Stimulated activated effector memory CD8-positive, alpha-beta T cell treated with anti-CD3 and anti-CD28 coated beads, Interleukin-12 subunit alpha, Interleukin-12 subunit beta, amount 100 ng/mL, for 72 hours (primary cell): ENCODE measurements at places on chromosomes 5 and 9.

- DNase-seq, result no peak
Measured at GRCh38 chr9:116377179-116377798, 223.7 kb downstream of the PAPPA start.

- no peak for DNase-seq
Measured at GRCh38 chr5:52943285-52943684, 45.9 kb upstream of the ITGA2 start.

- DNase-seq, result no peak
Measured at GRCh38 chr9:82621447-82621846, 441.5 kb downstream of the RASEF start.

- DNase-seq, result no peak
Measured at GRCh38 chr5:13991365-13991764, 46.9 kb upstream of the DNAH5 start.

- DNase-seq, result no peak
Measured at GRCh38 chr5:53430618-53431252, 49.7 kb upstream of the FST start.

GRCh38 chr5:153476767-153477166 is 13.7 kb upstream of the GRIA1 start:
- no peak for DNase-seq

DNA sequence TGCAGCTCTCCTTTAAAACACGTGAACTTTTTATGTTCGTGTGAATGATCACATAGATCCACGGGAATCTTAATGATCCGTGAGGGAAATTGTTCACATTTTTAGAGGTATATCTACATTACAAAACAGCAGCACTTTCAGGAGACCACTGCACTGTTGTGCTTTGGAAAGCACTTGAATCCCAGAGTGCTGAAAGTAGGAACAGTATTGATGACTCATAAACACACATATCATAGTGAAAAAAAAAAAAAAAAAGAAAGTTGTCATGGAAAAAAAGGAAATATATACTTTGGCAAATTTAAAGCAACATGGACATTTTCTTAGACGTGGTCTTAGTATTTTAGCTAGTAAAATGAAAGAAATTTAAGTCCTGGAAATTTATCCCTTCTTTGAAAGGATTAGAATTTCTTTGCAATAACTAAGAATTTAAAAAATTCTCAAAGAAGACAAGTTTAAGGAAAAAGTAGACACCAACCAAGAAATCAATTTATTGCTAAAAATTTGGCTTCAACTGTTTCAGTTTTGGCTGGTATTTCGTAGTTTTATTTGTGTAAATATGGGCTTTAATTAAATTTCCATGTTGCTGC is 55.4 kb downstream of the ADGRV1 start:
- DNase-seq, result no peak

GRCh38 chr5:140317859-140318258 is 15.0 kb upstream of the PFDN1 start:
- DNase-seq, result no peak

- DNase-seq, result no peak
Measured at GRCh38 chr9:131660466-131661405, 79.1 kb downstream of the RAPGEF1 start.

DNA sequence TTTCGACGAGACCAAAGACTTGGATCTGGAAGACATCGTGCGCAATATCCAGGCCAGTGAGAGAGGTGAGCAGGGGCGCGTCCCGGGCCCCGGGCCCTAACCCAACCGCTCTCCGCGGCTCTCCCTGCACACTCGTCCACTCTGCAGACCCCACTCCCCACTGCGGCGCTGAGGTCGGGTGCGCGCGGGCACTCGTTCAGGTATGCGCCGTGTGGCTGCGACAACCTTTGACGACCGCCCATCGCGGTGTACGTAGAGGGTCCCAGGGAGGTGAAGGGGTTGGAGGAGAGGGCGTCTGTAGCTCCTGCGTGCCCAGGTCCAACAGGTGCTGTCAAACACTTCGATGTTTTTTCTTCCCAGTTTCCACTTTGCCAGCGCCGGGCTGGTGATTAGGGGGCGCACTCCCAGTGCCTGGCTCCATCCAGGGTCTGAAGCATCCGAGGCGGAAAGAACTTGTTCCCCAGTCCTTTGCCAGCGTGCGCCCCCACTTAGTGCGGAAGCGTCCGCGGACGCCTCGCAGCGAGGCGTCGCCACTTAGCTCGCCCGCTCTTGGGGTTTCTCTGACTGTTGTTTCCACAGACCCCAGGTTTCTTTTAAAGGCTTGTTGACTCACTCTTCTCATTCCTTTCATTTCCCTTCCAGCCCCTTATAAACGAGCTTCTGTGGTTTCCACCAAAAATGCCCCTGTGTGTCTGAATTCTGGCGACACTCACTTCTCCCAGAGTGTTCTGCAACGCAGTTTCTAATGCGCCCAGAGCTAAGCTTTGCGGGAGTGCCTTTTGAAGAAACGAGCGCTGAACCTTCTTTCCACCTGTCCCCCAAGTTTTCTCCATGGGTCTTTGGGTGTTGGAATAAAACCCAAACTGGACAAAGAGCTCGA is 1.6 kb downstream of the NPR3 start:
- DNase-seq, result no peak

DNA sequence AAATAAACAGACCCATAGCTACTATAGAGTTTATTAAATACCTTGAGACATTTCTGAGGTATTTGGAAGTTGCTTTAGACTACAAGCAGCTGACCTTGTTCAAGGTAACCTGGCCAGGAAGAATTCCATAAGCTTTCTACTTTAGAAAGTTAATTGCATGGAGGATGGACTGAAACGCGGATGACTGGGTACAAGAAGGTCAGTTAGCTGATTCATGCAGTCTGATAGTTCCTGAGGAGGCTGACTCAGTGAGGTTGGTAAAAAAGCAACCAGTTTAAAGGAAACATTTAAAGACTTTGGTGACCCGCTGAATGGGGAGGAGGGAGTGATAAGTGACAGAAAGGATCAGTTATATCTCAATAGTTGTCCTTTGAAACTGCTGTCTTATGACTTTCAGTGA is 670.1 kb upstream of the CDH9 start:
- DNase-seq, result no peak

- DNase-seq, result no peak
Measured at GRCh38 chr5:10482791-10483530, 41.3 kb downstream of the ROPN1L start.

DNA sequence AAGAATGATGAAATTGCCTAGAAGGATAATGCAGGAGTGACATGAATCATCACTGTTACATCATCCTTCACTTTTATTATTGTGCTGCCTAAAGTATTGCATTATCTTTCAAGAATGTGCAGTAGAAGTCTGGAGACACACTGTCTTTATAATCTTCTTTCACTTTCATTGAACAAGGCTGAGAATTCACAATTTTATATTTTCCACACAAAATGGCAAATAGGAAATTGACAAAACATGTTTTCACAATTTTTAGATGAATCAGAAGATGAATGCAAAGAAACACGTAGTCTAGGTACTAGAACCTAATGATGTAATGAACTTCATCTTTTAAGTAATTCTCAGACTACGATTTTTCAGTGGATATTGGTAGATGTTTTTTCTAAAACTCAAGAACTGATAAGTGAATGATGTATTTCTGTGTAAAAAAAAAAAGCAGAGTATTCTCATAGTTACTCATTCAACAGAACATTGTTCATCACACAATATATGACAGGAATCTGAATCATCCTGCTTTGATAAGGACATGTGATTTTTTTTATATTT is 131.5 kb upstream of the GRHPR start:
- no peak for DNase-seq
